ENCODE measurements at places on chromosomes 3 and 15.

DNA sequence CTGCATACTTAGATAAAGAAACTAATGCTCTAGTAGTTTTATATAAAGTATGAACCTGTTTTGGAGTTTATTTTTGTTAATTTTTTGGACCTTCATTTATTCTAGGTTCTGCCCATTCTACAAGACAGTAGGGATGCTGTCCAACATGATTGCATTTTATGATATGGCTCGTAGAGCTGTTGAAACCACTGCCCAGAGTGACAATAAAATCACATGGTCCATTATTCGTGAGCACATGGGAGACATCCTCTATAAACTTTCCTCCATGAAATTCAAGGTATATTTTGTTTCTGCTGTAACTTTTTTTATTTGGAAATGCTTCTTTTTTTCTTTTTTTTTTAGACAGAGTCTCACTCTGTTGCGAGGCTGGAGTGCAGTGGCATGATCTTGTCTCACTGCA, 33.3 kb upstream of the GRAMD1C start:
- no peak for DNase-seq

DNA sequence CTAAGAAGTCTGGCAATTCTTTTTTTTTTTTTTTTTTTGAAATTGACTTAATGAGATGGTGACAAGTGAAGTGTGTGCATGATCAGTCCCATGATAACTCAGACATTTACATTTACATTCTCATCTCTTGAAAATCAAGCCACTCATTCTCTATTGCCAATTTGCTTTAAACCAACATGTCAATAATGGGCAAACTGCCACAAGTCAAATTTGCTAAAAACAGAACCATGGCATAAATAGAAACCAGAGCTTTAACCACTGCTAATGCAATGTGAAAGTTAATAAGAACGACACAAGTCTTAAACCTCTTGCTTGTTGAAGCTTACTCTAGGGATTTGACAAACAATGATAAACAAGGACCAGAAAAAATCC, 12.0 kb upstream of the COL8A1 start:
- DNase-seq: no peak

DNA sequence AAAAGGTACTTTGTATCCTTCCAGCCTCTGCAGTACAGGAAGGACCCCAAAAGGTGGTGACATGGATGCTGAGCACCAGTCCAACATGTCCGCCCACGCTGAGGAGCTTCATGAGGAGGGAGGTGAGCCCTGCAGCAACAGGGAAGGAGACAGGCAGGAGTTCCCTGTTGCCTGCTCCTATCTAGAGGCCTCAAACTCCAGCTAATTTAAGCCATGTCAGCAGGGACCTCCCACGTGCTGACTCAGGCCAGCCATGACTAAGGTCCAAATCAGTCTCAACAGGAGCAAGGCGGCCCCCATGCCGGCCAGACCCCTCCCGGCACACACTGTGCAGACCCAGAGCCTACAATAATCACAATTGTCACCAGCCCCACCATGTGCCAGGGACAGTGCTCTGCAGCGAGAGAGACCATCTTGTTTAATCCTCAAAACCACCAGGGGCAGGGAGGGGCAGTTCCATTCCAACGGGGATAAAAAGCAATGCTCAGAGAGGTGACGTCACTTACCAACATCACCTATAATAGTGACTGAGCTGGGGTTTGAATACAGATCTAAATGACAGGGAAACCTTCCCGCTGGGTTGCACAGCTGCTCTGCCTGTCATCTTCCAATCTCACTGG, 54.5 kb upstream of the GATA2 start:
- DNase-seq: peak; percentile 39

DNA sequence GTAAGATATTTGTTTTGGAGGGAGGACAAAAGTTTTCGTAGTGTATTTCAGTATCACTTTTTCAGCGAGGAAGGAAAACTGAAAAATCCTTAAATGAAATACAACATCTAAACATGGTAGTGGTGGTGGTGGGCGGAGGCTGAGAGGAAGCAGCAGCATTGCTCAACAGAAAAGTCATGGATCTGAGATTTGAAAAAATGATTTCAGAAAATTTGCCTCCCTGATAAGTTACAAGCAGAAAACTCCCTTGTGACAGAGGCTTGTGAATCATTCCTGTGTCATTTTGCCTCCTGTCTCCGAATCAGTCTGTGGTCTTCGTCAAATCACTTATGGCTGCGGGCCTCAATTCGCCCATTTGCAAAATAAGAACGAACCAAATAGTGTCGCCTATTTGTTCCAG, 965 bp upstream of the CRBN start:
- DNase-seq: no peak

DNA sequence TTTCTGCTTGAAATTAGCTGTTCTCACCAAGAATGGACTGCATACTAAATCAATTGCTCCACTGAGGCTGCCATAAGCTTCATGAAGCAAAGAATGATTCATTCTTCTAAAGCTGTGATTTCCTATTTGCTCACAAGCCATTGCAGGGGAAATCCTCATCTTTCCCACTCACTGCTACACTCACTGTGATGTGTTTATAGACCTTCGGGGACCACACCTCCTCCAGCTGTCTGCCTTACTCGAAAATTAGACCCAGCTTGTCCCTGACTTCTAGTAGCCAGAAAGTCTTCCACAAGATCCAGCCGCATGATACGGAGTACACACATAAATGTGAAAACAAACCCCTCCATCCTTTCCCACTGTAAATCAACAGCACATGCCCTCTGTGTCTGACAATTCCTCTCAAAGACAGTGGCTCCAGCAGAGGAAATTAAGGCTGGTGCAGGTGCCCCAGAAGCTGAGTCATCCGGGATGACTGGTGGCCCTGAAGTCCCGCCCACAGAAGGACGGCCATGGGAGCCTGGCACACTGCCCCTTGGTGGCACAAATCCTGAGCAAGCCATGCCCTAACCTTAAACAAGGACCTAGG, 172.0 kb downstream of the STT3B start:
- peak; percentile 52 for DNase-seq

DNA sequence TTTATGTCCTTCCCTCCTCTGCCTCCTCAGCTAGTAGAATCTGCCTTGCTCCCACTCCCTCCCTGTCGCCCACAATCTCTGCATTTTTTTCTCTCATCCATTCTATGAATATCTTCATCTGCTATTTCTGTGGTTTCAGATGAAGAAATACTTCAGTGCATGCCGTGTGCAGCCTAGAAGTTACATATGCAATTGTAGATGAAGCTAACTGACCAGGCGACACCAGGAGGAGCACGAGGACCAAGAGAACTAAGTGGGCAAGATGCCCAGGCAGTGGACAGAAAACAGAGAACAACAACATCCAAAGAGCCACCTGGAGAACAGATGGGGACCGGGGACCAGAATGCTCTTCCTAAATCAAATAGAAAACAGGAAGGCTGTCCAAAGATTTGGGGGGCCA, 121.4 kb upstream of the ATP11B start:
- peak; percentile 81 for DNase-seq

GRCh38 chr3:46271209-46271745, 29.0 kb downstream of the CCR3 start:
- DNase-seq: no peak

DNA sequence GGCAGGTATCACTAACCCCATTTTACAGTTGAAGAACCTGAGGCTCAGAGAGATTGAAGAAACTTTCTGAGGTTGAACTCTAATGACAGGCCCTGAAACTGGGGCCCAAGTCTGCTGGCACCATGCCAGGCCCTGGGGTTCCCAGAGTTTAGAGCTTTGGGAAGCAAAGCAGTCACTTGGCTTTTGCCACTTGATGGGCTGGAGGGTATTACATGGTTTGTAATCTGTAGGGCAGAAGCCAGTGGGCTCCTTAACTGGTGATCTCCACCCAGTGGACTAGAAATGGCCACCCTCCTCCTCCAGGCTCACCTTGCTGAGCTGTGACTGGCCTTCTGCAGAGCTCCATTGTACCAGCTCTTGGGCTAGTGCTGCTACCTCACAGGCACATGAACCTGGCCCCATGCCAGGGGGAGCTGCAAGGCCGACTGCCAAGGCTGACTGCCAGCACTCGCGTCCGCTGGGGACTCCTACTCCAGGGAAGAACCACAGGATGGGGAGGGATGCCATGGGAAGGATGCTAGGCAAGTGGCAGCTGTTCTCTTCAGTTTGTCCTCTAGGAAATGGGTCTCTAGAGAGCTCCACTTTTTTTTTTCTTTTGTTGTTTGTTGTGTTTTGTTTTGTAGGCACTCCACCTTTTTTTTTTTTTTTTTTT, 104.8 kb downstream of the ETFA start:
- peak; percentile 33 for DNase-seq

DNA sequence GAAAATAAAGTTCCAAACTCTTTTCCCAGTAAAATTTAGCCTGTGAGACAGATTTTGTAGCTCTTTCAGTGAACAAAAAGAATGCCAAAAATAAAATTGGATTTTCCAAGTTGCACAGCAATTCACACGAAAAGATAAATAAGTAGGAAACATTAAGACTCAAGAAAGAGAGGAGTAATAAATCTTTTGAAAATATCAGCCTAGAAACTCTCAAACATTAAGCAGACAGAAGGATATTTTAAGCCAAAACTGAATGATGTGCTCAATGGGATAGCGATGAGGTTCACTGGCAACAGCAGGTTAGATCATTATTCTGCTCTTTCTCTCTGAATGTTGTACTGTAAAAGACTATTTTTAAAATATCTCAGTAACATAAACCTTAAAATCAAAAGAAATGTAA, 115.0 kb downstream of the STAG1 start:
- DNase-seq: no peak

GRCh38 chr3:154584041-154584440, 154.1 kb upstream of the GPR149 start:
- DNase-seq: peak; percentile 1

DNA sequence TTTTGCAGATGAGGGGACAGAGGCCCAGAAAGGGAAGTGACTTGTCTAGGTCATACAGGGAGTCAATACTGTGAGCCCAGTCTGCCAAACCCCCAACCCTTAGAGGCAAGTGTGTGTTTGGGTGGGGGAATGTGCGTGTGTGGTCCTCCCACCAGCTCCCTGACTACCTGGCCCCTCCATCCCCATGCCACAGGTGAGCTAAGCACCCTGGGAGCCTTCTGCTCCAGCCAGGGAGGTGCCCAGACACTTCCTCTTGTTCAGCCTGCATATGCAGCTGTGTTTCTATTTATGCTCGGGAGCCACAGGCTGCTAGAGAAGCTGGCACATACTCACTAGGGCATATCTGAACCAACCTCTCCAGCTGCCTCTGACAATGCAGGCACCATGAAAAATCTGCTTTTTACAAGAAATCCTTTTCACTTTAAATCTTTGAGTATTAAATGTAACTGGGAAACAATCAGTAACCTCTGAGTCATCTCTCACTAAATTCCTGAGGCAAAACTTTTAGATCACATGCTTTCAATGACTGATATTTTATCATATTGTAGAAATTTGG, 20.7 kb downstream of the TBC1D2B start:
- peak; percentile 50 for DNase-seq

DNA sequence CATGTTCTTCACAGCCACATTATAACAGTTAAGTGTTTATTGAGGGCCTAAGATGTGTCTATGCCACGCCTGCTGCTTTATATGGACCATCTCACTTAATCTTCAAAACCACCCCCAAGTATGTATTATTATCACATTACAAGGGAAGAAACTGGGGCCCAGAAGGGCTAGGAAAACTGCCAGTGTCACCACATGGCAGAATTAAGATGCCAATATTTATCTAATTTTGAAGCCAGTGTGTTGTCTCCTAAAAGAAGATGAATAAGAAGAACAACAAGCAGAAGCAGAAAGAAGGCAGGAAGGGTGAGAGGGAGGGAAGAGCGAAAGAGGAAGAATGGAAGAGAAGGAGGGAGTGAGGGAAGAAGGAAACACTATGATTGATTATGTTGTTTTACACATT, 491.3 kb upstream of the IL12A start:
- no peak for DNase-seq

- DNase-seq: peak; percentile 91
Observed at GRCh38 chr3:150248116-150248887, 159.8 kb upstream of the TSC22D2 start.

DNA sequence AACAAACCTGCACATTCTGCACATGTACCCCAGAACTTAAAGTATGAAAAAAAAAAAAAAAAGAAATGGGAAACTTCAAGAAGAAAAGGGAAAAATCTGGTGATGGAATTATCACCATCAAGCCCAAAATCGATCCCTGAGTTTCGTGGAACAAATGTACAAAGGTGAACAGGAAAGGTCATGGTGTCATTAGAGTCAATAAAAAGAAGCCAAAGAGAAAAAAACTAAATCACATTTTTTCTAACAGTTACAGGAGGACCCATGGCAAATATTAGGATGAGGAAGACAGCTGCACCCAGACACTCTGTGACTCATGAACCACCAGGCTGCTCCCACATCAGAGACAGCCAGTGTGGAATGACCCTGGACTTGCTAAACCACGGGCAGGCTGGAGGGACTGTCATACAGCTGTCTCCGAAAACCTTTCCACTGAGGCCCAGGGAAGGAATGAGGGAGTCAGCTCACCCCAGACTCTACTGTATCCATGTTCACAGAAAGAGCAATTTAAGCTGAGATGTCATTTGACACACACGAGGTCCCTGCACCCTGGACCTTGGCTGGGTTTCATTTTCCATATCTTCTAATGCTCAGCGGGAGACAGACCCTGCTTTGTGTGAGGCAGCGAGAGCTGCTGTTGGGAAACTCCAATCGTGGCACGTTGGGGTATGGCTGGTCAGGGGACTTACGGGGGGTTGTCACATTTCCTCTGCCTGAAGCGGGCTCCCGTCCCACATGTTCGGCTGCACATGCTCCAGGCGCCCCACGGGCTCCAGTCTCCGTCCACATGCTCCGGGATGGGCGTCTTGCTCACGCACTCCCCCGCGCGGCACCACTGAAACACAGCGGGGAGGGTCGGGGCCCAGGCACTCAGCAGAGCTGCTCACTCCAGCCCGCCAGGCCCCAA, 210.2 kb downstream of the ADAMTS17 start:
- DNase-seq: peak; percentile 18

DNA sequence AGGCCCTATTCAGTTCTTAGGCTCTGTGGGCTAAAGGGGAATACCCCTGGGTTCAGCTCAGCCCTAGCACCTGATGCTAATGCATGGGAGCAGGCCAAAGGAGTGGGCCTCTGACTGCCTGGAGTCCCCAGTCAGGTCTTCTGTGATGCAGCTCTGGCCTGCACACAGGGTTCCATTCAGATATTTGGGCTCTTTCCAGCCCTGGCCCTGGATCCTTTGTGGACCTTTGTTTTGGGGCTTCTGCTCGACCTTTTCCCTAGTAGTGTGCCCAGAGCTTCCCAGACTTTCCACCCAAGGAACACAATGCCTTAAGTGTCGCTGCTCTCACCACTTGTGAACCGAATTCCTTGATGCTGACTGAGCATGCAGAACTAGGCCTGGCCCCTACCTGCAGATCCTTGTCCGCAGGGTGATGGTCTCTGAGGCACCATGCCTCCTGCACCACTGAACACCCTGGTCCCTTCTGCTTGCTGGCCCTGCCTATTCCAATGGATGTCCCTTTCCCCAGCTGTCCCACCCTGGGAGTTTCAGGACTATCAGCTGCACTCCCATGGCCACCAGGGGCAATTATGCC, 5.1 kb downstream of the SEC13 start:
- no peak for DNase-seq

DNA sequence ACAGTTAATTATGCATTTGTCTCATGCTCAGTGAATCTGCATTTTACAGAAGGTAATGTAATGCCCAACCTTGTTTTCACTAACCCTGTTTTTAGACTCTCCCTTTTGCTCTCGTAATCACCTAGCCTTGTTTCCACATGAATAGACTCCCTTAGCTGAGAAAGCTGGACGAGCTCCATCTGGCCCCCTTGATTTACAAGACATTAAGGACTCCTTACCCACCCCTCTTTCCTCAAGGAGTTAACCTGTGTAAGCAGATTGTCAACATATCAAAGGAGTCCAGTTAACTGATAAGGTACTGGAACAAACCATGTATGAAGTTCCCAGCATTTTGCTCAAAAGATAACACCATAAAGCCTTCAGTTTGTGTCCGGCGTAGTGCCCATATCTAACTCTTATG, 99.6 kb downstream of the VPS8 start:
- DNase-seq: no peak
